Fibroblast of mammary gland (primary cell): ENCODE measurements at places on chromosomes 3 and 15.

- DNase-seq: no peak
These were observed 881.3 kb upstream of the CADM2 start for GRCh38 chr3:84077479-84077878.

DNA sequence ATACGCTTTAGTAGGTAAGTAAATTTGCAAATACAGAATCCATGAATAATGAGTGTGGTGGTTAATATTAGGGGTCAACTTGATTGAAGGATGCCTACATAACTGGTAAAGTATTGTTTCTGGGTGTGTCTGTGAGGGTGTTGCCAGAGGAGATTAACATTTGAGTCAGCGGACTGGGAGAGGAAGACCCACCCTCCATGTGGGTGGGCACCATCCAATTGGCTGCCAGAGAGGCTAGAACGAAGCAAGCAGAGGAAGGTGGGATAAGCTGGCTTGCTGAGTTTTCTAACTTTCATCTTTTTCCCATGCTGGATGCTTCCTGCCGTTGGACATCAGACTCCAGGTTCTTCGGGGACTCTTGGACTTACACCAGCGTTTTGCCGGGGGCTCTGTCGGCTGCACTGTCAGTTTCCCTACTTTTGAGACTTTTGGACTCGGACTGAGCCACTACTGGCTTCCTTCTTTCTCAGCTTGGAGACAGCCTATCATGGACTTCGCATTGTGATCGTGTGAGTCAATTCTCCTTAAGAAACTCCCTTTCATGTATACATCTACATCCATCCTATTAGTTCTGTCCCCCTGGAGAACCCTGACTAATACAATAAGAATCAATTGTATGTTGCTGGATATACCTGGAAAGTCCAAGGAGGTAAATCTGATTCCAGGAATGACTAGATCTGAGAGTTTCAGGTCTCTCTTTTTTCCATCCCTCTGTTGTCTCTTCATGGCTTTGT lies 25.8 kb upstream of the NEDD4 start:
- DNase-seq: no peak

- no peak for DNase-seq
These were observed 421.9 kb downstream of the MECOM start for GRCh38 chr3:169241630-169241990.

- no peak for DNase-seq
These were observed 109.9 kb upstream of the TTC14 start for GRCh38 chr3:180492047-180492446.

- DNase-seq: no peak
These were observed 930.6 kb upstream of the SEMA6D start for GRCh38 chr15:46786590-46787285.

DNA sequence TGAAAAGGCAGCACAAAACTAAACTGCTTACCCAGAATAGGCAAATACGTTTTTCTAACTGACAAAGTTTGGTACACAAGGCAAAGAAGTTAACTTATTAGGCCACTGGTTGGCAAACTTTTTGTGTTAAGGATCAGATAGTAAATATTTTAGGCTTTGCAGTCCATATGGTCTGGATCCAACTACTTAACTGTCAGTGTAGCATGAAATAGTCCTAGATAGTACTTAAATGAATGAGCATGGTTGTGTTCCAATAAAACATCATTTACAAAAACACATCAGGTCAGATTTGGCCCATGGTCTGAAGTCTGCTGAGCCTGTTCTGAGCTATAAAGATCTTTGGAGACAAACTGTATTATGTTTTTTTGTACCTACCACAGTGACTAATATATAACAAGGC lies 136.9 kb downstream of the PCCB start:
- DNase-seq: no peak

DNA sequence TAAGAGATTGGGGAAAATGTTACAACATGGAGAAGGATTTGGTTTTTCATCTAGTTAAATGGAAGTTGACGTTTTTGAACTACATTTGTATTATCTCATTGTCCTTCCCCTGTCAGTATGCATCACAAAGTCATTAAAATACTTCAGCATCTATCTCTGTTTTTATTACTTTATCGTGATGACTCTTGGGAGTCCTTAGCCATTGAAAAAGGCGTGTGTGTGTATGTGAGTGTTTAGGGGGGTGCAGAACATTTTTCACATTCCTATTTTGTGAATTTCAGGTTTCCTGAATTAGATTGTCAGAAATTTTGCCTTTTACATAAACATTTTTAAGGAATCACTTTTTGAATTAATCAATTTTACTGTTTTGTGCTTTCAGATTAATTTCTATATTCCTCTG lies 360.6 kb upstream of the SGO1 start:
- no peak for DNase-seq

GRCh38 chr15:99167640-99168039 lies 62.8 kb downstream of the SYNM start:
- DNase-seq: no peak

GRCh38 chr3:24890012-24890411 lies 395.4 kb upstream of the THRB start:
- no peak for DNase-seq

- no peak for DNase-seq
These were observed 3.1 kb downstream of the ABTB1 start for GRCh38 chr3:127675651-127676391.

DNA sequence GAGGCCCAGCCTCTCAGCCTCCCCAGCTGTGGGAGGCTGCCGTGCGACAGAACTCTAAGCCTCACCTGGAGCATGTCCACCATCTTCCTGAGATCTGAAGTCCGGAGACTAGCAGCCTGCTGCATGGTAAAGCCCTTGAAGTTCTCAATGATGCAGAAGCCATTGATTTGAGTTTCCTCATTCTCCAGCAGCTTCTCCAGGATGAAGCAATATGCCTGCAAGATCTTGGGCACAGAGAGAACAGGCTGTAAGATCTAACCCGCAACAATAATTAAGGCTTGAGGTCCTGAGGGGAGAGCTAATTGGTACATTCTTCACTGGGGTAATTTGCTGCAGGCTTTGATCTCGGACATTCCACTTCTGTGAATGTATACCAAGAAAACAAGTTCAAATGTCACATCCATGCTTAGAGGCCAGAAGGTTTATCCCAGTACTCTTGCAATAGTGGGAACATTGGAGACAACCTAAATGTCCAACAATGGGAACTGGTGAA lies 9.7 kb downstream of the RLBP1 start:
- DNase-seq: no peak

DNA sequence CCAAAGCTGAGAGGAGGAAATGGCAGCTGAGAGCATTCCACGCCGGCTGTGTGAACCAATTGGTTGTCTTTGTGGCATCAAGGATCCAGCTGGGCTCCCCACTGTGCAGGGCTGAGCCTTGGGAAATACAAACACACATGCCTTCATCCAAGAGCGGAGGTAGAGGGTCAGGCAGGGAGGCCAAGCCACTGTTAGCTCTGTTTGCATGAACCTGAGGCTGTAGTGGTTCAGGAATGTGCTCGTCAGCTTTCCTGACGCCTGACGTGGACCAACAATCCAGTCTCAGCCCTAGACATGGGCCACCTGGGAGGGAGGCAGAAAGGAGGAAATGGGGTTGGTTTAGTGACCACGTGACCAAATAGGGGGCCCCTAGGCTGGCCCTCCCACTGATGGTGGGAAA lies 276.9 kb downstream of the TLE3 start:
- no peak for DNase-seq

DNA sequence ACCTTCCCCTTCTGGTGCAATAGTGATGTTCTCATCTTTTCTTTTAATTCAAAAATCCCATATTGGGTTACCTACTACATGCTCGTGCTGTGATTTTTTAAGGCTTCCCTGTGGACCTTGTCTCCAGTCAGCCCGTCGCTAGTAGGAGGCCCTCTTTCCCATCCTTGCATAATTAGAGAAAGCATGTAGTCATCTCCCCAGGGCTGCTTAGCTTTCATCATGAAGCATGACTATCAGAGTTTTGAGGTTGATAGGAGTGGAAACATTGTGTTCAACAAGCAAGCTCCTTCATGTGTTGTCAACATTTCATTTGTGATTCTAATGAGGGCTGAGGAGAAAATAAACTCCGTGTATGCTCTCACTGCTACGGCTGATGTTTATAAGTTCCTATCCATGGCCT lies 8.7 kb upstream of the LRTM1 start:
- peak; percentile 82 for DNase-seq

GRCh38 chr3:33438284-33438668 lies 1.9 kb downstream of the UBP1 start:
- peak; percentile 68 for DNase-seq

- peak; percentile 88 for DNase-seq
These were observed 9.1 kb upstream of the MFSD1 start for GRCh38 chr3:158792709-158793108.

- DNase-seq: no peak
These were observed 14.8 kb upstream of the TMEM108 start for GRCh38 chr3:133023362-133023761.

GRCh38 chr3:54994111-54994513 lies 66.3 kb upstream of the LRTM1 start:
- no peak for DNase-seq

- DNase-seq: peak; percentile 60
These were observed 25.3 kb upstream of the ARHGEF26 start for GRCh38 chr3:154095832-154096421.

GRCh38 chr15:51298620-51299019 lies 39.8 kb downstream of the CYP19A1 start:
- DNase-seq: no peak

DNA sequence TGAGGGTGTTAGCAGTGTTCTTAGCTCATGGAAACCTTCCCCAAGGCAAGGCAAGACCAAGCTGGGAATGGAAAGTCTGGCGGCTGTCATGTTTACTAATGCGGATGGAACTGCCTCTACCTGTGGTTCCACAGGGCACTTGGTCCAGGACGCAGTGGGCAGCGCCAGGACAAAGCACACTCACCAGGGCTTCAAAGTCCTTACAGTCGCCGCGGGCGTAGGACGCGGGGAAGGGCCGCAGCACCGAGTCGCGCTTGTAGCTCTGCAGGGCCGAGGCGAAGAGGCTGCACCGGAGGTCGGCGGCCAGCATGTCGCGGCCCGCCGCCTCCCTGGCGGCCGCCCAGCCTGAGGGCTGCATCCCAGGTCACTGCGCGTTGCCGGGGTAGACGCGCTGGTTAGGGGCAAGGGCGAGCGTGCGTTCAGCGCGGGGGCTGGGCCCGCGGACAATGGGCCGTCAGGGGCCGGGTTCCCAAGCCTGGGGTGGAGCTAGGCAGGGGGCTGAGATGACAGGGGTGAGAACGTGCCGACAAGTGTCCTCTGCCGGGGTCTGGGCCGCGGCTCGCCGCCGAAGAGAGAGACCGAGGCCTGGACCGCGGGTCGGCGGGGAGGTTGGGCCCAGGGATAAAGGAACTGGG lies 497 bp downstream of the PARP16 start:
- DNase-seq: no peak

GRCh38 chr15:74400915-74401757 lies 32.6 kb downstream of the SEMA7A start:
- peak; percentile 59 for DNase-seq

DNA sequence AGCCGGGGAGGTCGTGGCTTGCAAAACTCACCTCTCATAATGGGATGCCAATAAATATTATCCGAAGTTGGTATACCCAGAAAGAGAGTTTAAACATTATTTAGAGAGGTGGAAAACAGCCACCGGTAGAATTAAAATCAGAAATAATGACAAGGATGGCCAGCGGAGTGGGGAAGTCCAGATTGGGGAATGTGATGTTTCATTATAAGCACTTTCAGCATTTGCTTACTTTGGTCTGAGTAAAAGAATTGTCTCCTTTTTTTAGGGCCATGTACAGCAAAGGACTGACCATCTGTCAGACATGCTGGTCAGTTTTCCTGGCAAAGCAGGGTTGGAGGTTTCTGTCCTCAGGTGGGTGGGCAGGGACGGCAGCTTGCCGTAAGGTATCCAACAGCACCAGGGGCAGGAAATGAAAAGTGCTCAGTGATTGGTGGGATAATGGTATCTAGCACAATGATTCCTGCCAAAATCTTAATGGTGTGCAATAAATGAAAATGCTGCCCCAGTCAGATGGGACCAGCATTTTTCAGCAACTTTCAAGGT lies 24.3 kb downstream of the APBA2 start:
- no peak for DNase-seq

DNA sequence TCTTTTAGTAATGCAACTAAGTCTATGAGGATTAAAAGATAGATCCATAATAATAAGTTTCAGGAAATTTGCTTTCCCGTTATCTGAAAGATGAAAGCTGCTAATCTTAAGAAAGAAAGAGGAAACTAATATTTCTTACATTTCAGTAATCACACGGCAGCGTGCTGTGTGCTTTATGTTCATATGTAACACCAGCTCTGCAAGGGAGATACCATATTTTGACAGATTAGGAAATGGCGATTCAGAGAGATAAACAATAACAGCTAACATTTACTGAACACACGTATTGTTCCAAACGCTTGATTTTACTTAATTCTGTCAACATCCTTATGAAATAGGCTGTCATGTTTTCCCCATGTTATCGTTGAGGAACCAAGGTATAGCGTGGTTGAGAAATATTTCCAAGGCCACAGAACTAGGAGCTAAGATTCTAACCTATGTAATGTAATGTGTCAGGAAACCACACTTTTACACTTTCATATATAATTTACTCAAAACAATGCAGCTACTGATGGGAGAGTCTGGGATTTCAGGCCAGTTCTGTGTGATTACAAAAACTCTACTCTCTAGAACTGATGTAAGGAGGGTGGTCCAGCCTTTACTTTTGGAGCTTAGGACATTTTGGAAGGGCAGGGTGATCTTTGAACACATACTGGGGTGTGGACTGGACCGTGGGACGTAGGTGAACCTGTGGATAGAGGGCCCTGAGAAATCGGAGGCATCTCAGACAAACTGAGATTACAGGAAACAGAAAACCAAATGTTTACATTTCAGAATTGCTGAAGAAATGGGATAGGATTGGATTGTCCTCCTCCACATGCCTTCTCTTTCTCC lies 100.6 kb downstream of the IL1RAP start:
- no peak for DNase-seq

GRCh38 chr3:46408853-46409252 lies 1.8 kb downstream of the CCRL2 start:
- DNase-seq: no peak

- DNase-seq: peak; percentile 0
These were observed 105.0 kb downstream of the FHIT start for GRCh38 chr3:61146010-61146890.

- no peak for DNase-seq
These were observed 33.5 kb downstream of the PDIA5 start for GRCh38 chr3:123100193-123100776.

- peak; percentile 69 for DNase-seq
These were observed 56.4 kb downstream of the UMPS start for GRCh38 chr3:124786511-124787241.

DNA sequence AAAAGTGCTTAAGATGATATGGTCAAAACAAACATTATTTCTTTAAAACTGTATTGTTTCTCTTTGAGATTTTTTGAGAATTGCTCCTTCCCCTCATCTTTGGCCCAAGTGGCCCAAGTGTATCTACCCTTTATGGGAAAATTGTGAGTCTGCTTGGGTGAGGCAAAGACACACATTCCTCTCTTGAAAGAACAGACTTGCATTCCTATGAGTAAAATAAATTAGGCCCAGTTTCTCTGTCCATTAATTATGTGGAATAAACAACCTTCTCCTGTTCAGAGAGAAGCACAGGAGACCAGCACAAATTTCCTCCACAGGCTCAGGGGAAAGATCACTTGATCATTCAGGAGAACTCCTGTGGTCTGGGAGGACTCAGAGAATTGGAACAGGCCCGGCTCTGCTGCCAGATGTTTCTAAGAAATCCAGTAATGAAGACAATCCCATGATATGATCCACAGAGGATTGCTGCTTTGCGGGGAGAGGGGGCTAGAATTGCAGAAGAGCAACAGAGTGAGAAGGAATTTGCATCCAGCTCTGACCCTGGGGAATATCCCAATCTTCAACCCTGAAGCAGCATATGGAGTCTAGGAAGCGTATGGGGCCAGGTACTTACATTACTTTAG lies 53.8 kb upstream of the BOC start:
- DNase-seq: peak; percentile 74
